ENCODE measurements at places on chromosomes 16 and 17.

GRCh38 chr16:67558859-67559258, 3.5 kb upstream of the CTCF start:
- no peak for DNase-seq

- no peak for DNase-seq
Observed at GRCh38 chr17:16986391-16986790, 14.5 kb upstream of the TNFRSF13B start.

DNA sequence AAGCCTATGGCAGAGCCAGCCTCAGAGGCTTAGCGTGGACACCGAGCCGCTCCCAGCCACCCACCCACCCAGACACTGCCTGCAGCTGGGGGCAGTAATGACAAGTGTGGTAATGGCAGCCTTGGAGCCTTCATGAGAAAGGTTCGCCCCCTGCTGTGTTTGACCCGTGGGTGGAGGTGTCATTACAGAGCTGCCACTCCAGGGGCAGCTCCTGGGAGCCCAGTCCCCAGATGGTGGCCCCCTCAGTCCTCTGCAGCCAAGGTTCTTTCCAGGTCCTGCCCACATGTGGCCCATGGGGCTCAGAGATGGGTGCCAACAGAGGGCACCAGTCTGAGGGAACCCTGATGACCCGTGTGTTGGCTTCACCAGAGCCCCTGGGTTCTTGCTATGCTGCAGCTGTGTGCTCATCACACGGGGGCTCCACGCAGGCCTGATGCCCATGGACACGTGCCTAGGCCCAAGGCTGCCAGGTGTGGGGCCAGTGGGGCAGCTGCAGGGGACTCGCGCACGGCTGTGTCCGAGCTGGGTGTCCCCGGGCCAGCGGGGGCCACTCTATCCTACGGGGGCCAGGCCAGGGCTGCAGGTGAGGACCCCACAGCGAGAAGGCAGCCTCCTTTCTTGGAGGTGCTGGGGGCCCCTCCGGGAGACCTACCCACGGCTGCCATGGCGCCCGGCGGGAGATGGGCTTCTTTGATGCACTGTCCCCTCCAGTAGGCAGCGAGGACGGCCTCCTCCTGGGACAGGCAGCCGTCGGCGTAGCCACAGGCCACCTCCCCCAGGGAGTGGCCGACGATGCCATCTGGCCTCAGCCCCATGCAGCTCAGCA, 8.1 kb downstream of the FASN start:
- DNase-seq = no peak

GRCh38 chr17:61325382-61326073, 74.1 kb upstream of the TBX2 start:
- DNase-seq = no peak

DNA sequence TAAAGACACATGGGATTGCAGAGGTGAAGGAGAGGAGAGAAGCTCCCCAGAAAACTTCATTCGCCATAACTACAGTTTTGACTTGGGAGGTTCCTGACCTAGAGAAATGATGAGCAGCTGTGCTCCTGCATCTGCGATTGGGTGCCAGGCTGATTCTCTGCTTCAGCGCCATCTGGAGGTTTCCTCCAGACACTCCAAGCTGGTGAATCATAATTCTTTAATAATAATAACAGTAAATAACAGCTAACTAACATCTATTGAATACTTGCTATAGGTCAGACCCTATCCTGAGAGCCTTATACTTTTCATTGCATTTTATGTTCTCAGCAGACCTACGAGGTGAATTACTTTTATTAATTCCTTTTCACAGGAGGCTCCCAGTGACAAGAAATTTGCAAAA, 575.8 kb downstream of the TOX3 start:
- no peak for DNase-seq

- no peak for DNase-seq
Observed at GRCh38 chr16:69340095-69340644, 598 bp downstream of the NIP7 start.

DNA sequence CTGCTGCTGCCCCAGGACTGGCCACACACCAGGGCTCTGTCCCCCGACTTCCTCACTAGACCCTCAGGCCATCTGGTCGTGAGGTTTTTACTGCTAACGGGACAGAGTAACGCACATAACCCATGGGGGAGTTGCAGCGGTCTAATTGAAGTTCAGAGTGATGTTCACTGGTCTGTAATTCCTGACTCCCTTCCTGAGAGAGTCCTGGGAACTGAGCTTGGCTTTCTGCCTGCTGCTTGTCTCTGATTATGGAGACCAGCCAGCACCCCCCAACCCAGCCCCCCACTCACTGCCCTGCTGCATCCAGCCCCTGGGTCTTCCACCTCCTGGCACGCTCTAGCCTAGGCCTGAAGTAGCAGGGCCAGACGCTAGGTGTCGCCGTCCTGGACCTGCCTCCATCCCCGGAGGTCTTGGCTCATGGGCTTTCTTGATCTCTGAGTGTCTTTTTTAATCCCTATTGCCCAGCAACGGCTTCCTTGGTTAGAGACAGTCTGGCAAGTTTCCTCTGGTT, 192.9 kb downstream of the CCDC182 start:
- DNase-seq = no peak

- DNase-seq = no peak
Observed at GRCh38 chr16:11379420-11379819, 34.2 kb downstream of the RMI2 start.
